NCI-H187 (cell line): ENCODE measurements at places on chromosomes 3 and 15.

DNA sequence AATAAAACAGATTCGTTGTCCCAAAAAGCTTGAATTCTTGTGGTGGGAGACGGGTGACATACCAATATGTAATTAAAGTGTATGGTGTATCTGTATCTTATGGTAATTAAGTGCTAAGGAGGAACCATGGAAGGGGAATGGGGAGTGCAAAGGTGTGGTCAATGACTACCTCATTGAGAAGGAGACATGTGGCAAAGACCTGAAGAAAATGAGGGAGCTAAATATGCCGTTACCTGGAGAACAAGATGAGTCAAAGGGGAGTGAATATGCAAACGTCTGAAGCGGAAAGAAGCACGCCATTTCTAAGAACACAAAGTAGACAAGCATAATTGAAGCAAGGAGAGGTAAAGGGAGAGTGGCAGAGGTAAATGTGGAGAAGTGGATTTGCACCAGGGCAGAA lies 115.7 kb downstream of the SI start:
- no peak for DNase-seq

DNA sequence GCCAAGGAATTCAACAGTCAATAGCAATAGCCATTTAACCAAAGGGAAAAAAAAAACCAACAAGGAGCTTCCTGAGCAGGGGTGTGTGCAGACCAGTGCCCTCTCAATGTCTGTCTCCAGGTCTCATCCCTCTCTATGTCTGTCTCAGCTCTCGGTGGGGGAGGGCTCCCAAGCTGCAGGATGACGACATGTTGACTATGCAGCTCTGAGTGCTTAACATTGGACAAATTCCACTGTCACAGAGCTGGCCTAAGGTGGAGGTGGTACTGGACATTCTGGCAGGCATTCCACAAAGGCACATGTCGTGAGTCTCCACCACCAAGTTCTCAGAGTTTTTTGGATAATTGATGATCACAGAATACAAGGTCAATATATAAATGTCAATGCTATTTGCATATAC lies 2.0 kb upstream of the CAPN7 start:
- DNase-seq: no peak

DNA sequence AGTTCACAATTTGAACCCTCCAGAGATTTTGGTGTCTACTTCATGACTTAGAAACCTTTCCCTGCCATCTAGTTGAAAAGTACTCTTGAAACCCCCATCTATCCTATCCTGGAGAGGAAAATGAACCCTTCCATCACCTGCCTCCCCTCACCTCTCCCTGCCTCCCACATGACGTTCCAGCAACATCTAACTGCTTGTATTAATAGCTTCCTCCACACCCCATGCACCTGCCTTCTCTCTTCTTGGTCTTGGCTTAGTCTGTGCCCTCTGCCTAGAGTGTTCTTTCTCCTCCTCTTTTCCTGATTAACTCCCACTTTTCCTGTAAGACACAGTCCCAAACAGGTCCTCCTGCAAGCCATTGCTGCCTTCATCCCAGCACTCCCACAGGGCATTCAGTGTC lies 107.8 kb downstream of the LIPC start:
- DNase-seq: no peak

DNA sequence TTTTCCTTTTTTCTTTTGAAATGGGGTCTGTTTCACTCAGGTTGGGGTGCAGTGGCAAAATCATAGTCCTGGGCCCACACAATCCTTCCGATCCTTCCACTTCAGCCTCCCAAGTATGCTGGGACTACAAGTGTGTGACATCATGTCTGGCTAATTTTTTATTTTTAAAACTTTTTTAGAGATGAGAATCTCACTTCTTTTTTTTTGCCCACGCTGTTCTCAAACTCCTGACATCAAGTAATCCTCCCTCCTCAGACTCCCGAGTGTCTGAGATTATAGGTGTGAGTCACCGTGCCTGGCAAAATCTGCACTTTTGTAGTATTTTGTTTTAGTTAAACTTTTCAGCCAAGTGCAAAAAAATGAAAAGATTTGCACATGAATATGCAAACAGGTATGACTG lies 171.0 kb downstream of the FNDC3B start:
- no peak for DNase-seq

DNA sequence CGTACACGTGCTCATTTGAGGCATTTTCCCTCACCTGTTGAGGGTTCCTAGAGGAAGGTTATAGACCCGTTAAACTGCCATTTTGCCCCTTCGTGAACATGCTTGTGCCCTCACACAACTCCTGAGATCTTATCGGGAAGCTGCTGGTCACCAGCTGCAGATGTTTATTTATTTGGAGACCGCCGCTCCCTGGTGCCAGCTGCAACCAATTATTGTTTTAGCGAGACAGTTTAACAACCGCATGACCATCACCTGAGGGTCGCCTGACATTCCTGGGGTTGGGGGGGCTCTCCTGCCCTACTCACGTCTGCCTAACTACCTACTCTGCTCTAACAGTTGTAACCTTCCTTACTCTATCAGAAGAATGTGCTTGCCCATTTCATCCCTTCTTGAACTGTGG lies 292.5 kb downstream of the MCTP2 start:
- DNase-seq: no peak

DNA sequence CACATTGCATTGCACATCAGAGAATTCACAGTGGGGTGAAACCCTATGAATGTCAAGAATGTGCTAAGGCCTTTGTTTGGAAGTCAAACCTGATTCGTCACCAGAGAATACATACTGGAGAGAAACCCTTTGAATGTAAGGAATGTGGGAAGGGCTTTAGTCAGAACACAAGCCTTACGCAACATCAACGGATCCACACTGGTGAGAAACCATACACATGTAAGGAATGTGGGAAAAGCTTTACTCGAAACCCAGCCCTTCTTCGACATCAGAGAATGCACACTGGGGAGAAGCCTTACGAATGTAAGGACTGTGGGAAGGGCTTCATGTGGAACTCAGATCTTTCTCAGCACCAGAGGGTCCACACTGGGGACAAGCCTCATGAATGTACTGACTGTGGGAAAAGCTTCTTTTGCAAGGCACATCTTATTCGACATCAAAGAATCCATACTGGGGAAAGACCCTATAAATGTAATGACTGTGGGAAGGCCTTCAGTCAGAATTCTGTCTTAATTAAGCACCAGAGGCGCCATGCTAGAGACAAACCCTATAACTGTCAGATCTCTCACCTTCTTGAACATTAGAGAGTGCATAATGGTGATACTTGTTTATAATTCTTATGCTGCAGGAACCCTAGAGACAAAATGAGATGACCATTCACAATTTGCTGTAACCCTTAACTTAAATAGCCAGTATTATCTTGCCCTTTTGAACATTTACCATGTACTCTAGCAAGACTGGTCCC lies 9.0 kb downstream of the ZNF662 start:
- no peak for DNase-seq

DNA sequence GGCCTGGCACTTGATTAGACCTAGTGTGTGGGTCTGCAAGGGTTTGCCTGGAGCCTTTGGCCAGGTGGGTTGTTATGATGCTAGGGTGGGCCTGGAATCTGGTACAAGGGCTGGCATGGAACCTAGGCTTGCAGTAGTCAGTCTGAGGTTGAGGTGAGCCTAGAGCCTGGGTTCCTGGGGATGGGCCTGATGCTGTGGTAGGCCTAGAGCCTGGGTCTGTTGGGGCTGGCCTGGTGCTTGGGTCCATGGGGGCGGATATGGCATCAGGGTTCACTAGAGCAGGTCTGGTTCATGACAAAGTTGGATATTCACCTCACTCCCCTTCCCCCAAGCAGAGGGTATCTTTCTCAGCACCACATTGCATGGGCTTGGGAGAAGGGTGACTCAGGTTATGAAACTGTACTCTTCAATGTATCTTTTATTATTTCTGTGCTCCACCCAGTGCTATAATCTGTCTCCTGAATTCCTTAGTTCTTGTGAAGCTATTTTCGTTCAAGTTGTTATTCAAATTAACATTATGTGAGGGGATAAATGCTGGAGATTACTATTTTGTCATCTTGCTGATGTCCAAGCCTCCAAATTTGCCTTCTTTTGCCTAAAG lies 274.4 kb downstream of the NFKBIZ start:
- no peak for DNase-seq

DNA sequence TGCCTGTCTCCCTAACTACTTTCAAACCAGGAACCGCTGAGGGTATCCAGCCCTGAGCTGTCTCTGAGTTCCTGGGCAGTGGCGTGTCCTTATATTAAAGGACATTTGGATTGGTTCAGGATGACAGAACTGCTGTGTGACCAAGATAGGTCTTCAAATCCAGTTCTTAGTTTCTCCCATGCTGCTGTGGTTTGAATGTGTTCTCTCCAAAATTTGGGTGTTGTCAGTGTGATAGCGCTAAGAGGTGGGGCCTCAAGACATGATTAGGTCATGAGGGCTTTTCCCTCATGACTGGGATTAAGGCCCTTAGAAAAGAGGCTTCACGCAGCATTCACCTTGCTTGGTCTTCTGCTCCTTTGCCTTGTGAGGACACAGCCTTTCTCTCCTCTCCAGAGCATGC lies 376.5 kb upstream of the TPM1 start:
- no peak for DNase-seq

GRCh38 chr3:50254577-50255250 lies 14.2 kb upstream of the SEMA3B start:
- no peak for DNase-seq

DNA sequence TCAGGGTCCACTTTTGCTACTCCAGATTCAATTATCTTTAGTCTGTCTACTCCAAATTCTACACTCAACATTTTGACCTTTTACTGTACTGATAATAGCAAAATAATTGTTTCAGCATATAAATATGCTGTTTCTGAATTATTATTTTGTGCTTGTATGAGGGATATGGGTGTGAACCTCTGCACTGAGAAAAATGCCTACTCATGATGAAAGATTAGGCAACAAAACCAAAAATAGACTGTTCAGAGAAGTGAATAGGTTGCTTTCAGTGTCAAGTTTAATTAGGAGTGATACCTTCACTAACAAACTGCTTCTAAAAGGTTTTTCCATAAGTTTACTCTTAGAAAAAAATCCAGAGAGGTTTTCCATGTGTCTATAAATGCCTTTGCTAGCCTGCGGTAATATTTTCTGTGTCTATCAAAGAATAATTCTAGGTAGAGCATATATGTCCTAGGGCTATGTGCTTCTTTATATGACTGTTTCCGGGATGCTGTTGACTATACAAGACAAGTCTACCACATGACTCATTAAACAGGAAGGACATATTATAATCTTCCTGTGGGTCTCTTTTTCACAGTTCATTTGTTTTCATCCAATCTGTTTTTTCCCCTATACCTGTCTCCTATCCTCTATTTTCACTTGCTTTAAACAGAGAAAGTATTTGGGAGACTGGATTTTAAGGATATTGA lies 218.5 kb upstream of the TTC14 start:
- DNase-seq: no peak

DNA sequence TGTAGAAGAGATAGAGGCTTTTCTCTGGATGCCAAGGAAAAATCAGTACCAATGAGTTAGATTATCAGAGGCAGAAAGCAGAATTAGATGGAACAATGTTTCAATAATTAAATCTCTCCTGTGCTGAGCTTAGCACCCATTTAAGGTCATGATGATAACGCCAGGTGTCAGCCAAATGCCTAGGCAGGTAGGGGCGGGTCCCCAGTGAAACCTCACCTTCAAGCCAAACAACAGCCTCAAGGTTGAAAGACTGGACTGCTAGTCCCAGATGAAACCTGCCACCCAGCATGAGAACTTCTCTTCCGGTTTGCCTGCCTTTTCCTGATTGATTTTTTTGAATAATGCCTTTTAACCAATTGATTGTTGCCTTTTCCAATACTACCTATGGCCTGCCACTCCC lies 363.0 kb downstream of the PLOD2 start:
- DNase-seq: no peak

DNA sequence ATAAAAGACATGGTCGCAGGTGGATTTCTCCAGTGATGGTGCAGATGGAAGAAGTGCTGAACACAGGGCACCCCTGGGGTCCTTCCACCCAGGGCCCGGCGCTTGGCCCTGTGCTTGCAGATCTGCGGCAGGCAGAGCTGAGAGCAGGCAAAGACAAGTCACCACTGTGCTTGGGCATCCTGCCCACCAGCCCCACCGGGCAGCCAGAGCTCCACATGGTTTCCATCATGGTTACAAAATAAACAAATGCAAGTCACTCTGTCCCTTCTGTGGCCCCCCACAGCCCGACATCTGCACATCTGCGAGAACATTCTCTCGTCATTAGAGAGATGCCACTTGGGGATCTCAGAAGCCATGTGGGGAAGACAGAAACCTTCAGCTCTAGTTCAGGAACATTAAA lies 37.6 kb upstream of the SFMBT1 start:
- DNase-seq: no peak

DNA sequence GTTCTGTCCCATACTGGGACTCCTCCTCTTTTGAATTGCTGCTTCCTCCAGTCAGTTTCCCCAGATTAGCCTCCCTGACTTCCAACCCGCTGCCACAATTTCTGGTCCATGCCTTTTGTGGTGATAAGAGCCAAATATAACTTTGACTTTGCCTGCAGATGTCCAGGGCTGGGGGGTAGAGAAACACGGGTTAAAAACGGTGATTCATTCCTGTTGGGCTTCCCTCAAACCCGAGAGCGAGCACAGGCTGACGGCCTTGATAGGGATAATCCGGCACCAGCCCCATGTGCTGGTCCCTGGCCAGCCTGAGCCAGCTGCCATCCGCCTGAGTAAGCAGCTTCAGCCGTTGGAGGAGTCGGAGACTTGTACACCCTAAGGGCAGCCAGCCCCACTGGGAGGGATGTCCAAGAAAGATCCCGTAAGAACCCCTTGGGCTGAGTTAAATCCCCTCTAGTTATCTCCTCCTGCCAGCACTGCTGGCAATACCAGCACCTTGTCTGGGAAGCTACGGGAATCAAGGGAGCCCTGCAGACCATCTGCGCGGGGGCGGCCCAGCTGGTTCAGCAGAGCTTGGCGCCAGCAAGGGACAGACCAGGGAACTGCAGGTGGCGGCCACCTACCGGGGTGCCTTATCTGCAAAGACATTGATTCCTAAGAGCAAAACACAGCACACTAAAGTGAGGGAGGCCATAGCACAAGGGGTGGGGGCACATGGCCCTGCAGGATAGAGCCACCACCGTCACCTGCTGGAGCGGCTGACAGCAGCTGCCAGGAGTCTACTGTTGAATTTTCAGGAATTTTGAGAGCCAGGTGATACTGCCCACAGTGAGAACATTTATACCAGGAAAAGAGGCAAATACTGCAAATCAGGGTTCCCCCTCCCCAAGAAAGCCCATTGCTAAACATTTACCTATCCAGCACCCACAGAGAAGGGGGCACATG lies 18.1 kb downstream of the CSPG4 start:
- no peak for DNase-seq

DNA sequence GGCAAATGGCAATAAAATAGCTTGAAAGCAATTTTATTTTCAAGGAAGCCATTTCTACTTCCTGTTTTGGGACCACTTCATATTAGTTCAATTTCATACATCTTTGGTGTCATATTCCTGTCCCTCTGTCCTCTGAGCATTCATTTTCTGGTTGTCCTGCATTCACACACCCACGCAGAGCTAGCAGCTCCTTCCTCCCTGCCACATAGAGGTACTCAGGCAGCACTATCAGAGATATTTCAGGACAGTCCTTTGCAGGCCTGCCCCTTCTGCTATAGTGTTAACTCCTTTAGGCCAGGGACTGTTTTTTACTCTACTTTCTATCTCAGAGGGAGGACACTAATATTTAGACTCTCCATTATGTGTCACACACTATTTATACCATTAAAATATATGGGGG lies 132.0 kb downstream of the ECT2 start:
- no peak for DNase-seq

- DNase-seq: no peak
Observed at GRCh38 chr3:169515132-169515531, 148.4 kb downstream of the MECOM start.
